ENCODE measurements at places on chromosomes 7 and 10. TPM values are rescaled to one million over a fixed set of nuclear protein-coding genes. Genes with fewer than 3 reads are reported as not detected.

EFCAB10 gene
- 3.3 TPM for total RNA-seq

CALHM1 gene
- total RNA-seq: not detected

EGFR gene
- 5.3 TPM for total RNA-seq

SMKR1 gene
- total RNA-seq: 3.7 TPM

TRUB1 gene
- 68.5 TPM for total RNA-seq

PAX4 gene
- total RNA-seq: not detected

FZD1 gene
- 6.9 TPM for total RNA-seq

CDC123 gene
- total RNA-seq: 146 TPM

SPOCK2 gene
- total RNA-seq: 26.9 TPM

GIMAP2 gene
- 3.7 TPM for total RNA-seq

ANKRD2 gene
- total RNA-seq: not detected

EBLN1 gene
- total RNA-seq: not detected

TWNK gene
- 6.5 TPM for total RNA-seq

MYPN gene
- total RNA-seq: not detected

NUPR2 gene
- total RNA-seq: not detected

NMT2 gene
- 62.0 TPM for total RNA-seq

MEPCE gene
- total RNA-seq: 27.7 TPM

STK31 gene
- 13.5 TPM for total RNA-seq

NUDT5 gene
- 14.3 TPM for total RNA-seq

AKR1B15 gene
- total RNA-seq: not detected

OR6V1 gene
- not detected for total RNA-seq

DHX32 gene
- 24.9 TPM for total RNA-seq

INMT gene
- total RNA-seq: 0.41 TPM

POLR2J gene
- 11.8 TPM for total RNA-seq

CYP2C19 gene
- 0.41 TPM for total RNA-seq

TLX1 gene
- not detected for total RNA-seq

NME8 gene
- total RNA-seq: not detected

HECTD2 gene
- 58.3 TPM for total RNA-seq

TRIM50 gene
- total RNA-seq: not detected

ZNF282 gene
- 20.8 TPM for total RNA-seq

MRLN gene
- not detected for total RNA-seq

RADIL gene
- total RNA-seq: 3.3 TPM

ZNF804B gene
- total RNA-seq: 6.9 TPM

NEBL gene
- total RNA-seq: 64.0 TPM

DLG5 gene
- total RNA-seq: 33.4 TPM

EPO gene
- total RNA-seq: not detected

CFAP69 gene
- 3.3 TPM for total RNA-seq

ZP3 gene
- 1.2 TPM for total RNA-seq

PTTG1IP2 gene
- not detected for total RNA-seq

SNCG gene
- 1.6 TPM for total RNA-seq

EPHA1 gene
- 0.41 TPM for total RNA-seq

SFTPA1 gene
- not detected for total RNA-seq

ERVW-1 gene
- not detected for total RNA-seq

ADRA2A gene
- total RNA-seq: 19.6 TPM

NUTM2B gene
- total RNA-seq: 1.6 TPM

NPTX2 gene
- 6.5 TPM for total RNA-seq

HDAC9 gene
- 117 TPM for total RNA-seq

AMPH gene
- total RNA-seq: 31.0 TPM

CABCOCO1 gene
- total RNA-seq: 4.9 TPM

CYP26A1 gene
- 16.7 TPM for total RNA-seq

NACAD gene
- 4.9 TPM for total RNA-seq

IDI2 gene
- not detected for total RNA-seq
